Uterus (tissue), 4 donors: ENCODE measurements at places on chromosomes 2 and 18. TPM values are rescaled to one million over a fixed set of nuclear protein-coding genes. Genes with fewer than 3 reads are reported as not detected.

DNA sequence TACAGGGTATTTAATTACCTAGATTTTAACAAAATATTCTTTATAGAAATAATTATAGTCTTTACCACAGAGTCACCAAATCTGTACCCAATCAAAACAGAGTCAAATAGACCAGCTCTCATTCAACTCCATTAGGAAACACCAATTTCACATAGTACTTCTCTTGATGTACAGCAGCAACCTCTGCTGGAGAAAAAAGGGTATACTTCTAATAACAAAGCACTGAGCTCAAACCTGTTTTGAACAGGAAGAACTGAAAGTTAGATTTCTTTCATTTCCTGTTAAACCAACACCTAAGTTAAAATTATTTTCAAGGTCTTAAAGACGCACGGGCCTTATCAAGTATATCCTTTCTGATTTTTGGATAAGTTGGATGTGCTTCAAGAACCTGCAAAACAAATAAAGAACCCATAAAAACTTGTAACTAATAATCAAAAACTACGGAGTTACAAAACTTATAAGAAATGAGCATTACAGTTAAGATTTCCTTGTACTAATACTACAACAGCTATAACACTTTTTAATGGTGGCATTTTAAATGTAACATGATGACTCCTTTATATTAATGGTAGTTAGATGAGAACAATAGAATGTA is 79.0 kb downstream of the TTC21B start:
- no peak for DNase-seq

ANKRD30BL gene
- 1.2 TPM for total RNA-seq

- no peak for DNase-seq
Observed at GRCh38 chr2:102453501-102453900, 19.5 kb upstream of the SLC9A4 start.

DNA sequence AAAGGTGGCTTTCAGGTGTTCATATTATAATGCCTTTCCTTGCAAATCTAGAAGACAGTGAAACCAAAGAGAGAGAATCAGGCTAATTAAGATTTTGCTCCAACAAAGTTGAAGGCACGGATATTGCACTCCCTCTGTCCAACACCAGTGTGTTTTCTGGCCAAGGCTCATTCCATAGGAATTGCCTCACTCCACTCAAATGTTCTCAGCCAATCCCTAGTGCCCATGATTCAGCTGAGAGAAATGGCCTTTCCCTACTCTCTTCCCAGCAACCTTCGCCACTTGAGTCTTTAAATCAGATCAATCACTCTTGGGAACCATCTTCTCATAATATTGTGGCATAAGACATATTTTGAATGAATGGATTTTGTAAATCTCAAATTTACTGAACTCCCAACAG is 768.2 kb upstream of the ACVR2A start:
- DNase-seq, result no peak

CPO gene
- total RNA-seq, result not detected

- DNase-seq, result no peak
Observed at GRCh38 chr2:240425697-240426096, 9.8 kb upstream of the GPC1 start.

DNA sequence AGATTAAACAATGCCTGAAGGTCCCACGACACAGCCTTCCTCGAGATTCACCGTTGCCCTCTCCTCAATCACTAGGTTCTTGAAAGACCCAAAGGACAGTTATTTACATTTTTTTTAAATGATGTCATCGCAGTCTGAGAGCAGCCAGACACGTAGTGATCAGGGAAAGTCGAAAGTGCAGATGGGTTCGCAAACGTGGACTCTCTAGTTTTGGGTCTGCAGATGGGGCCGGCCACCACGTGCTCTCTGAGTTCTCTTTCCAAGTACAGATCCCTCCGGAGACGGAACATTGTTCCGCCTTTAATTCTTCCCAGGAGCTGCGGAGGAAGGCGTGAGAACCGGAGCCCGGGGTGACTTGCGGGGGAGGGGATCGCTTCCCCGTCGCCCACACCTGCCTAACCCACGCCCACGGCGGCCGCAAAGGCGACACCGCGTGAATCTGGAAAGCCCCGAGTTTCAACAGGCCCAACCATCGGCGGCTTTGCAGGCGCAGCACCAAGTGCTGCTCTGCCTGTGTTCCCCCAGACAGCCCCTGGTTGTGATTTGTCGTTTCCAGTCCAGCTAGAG is 54.3 kb downstream of the PKDCC start:
- peak; percentile 72 for DNase-seq

NTSR2 gene
- total RNA-seq, result not detected

FAM110C gene
- total RNA-seq, result 5.1 TPM

DNA sequence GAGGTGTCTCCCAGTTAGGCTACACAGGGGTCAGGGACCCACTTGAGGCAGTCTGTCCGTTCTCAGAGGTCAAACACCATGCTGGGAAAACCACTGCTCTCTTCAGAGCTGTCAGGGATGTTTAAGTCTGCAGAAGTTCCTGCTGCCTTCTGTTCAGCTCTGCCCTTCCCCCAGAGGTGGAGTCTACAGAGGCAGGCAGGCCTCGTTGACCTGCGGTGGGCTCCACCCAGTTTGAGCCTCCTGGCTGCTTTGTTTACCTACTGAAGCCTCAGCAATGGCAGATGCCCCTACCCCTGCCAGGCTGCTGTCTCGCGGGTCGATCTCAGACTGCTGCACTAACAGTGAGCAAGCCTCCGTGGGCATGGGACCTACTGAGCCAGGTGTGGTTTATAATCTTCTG is 346.3 kb downstream of the CELF4 start:
- DNase-seq, result no peak

DNA sequence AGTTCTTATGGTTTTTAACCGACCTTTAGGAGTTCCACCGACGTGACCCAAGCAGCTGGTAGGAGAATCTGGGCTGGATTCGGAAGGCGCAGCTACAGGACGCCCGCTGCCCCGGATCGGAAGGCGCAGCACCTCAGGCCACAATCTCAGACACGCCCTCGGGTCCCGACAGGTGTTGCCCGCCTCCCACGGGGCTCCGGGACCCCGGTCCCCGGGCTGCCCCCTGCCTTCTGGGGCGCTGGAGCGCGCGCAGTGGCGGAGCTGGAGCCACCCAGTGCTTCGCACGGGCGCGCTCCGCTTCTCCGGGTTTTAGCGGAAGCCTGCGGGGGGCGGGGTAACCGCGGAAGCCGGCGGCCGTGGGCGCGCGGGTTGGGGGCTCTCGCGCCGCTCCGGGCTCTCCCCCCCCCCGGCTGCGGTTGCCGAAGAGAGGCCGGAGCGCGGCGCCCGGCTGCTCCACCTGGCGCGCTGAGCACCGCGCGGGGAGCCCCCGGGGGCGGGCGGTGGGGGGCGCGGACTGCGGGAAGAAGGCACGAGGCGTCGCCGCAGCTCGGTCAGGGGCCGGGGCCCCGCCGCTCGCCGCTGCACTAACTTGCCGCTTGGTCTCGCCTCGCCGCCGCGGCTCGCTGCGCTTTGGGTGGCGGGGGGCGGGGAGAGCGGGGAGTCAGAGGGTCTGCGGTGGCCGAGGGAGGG is 718.8 kb downstream of the DPP10 start:
- no peak for DNase-seq

ABCA12 gene
- 0.14 TPM for total RNA-seq

KCNG2 gene
- not detected for total RNA-seq

KIF1A gene
- total RNA-seq, result not detected

- DNase-seq, result no peak
Observed at GRCh38 chr18:59177485-59177884, 37.8 kb downstream of the SEC11C start.

C2orf76 gene
- total RNA-seq, result 18.2 TPM

DNA sequence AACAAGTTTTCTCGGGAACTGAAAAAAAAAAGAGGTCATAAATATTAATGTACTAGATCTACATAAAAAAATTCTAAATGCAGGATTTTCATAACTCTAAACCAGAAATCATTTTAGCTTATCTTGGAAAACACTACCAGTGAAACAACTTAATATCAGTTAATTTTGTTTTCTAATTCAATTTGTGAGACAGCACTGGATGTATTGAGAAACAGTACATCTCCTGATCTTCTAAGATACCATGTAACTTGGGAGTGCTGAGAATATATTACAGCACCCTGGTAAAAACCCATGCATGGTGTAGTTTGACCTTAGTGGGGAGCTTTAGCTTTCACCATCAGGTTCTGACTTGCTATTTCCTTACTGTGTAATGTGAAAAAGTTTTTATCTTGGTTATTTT is 129.6 kb downstream of the NRXN1 start:
- DNase-seq, result no peak

FSIP2 gene
- total RNA-seq, result under 0.01 TPM

IL36A gene
- total RNA-seq, result not detected

ST3GAL5 gene
- total RNA-seq, result 27.6 TPM

DNA sequence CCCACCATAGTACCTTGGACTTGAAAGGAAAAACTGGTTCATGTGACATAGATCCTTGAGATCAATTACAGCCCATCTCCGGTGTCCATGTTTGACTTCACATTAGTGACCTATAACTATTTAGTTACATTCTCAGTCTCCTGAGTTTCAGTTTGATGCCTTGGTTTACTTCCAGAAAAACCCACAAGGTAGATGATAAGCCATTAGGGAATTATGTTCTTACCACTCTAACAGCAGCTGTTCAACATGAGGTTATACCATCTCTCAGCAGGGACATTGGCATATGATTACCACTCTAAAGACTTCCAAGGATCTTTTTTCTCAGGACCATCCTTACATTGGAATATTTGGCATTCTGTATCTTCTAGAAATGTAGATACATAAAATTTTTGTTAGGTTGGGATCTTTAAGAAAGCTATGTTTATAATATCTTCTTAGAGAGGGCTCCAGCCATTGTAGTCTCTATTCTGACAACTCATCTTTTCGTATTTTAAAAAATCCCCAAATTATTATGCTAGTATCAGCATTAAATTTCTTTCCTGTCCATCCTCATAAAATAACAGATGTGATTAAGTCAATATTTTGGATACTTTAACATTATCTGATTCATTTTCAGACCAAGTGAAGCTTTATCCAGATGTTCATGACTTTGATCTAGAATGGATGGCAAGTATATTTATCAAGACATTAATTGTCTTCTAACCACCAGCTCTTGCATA is 258.9 kb downstream of the RDH14 start:
- DNase-seq, result no peak

DNA sequence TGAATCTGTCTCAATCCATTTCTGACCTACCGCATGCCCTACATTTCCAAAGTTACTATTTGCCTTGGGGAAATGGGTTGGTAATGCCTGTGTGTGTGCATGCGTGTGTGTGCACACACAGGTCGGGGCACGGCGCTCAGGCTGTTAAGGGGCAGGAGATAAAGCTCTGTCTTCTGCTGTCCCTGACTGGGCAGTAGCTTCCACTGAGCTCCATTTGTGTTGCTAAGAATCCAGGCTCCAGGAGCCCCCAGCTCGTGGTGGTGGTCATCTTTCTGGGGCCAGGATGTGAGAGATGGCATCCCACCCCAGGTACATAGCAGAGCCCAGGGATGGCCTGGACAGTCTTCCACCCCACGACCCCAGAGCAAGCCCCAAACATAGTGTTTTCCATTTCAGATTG is 66.7 kb upstream of the HS6ST1 start:
- DNase-seq, result no peak

BCL11A gene
- total RNA-seq, result 2.8 TPM

PROM2 gene
- total RNA-seq, result 3.7 TPM

DNA sequence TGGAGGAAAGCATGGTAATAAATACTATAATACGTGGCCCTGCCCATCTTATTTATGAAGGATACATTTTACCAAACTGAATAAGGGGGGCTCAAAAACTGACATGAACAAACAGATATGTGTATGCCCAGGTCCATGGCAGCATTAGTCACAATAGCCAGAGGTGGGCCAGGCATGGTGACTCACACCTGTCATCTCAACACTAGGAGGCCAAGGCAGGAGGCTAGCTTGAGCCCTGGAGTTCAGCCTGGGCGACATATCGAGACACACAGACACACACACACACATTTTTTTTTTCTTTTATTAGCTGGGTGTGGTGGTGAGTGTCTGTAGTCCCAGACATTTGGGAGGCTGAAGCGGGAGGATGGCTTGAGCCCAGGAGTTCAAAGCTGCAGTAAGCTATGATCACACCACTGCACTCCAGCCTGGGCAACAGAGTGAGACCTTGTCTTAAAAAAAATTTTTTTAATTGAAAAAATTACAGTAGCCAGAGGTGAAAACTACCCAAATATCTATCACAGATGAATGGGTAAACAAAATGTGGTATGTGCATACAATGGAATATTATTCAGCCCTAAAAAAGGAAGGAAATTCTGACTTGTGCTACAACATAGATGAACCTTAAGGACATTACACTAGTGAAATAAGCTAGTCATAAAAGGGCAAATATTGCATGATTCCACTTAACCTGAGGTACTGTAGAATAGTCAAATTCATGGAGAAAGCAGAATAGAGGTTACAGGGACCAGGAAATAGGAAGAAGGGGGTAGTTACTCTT is 8.0 kb downstream of the ATP8B1 start:
- no peak for DNase-seq

GRCh38 chr2:63735263-63735662 is 106.4 kb upstream of the UGP2 start:
- DNase-seq, result no peak

DNA sequence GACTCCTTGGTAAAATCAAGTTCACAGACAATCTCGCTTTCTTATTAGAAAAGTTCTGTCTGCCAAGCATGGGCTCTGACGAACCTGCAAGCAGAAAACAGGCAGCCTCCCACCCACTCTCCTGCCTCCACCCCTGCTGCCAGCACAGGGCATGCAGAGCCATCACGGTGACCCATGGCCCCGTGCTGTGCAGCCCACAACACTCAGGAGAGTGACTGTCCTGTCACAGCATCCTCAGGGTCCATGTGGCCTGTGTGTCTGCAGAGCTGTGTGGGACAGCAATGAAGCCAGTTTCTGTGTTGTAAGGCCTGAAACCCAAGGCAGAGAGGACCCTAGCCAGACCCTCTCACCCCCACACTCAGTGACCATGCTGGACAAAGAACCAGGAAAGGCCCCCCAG is 46.2 kb downstream of the TFCP2L1 start:
- DNase-seq, result no peak

DNA sequence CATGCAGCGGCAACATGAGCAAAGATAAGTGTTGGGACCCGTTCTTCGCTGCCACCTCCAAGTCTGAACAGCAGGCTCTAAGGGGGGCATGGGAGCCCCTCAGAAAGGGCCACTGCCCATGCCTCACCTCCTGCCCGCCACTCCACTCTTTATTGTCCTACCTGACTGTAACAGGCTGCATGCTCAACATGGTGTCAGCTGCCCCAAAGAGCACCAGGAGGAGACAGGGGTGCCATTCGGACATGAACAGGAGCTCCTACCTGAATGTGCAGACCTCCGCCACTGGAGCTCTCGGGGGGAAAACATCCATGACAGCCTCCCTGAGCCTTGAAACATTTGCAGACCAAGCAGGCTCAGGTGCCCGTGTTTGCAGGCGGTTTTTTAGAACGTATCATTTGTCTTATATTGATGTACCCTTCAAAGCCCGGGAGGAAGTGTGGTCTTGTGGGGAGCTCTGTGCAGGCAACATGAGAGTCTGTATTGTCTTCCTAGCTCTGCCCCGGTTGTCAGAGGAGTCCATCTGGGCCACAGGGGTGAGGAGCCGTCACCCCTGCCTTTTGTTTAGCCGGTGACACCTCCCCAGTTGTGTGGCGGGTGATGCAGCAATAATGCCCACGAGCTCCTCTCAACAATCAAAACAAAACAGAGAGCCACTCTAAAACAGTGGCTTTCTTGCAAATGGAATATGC is 35.1 kb upstream of the CD8A start:
- no peak for DNase-seq
